ENCODE measurements at places on chromosomes 2 and 18. TPM values are rescaled to one million over a fixed set of nuclear protein-coding genes. Genes with fewer than 3 reads are reported as not detected.
A peak's percentile ranks its signal among the peaks of the same experiment; 100 is the strongest.

- DNase-seq, result no peak
Observed at GRCh38 chr2:207491956-207492355, 37.8 kb upstream of the CREB1 start.

DNA sequence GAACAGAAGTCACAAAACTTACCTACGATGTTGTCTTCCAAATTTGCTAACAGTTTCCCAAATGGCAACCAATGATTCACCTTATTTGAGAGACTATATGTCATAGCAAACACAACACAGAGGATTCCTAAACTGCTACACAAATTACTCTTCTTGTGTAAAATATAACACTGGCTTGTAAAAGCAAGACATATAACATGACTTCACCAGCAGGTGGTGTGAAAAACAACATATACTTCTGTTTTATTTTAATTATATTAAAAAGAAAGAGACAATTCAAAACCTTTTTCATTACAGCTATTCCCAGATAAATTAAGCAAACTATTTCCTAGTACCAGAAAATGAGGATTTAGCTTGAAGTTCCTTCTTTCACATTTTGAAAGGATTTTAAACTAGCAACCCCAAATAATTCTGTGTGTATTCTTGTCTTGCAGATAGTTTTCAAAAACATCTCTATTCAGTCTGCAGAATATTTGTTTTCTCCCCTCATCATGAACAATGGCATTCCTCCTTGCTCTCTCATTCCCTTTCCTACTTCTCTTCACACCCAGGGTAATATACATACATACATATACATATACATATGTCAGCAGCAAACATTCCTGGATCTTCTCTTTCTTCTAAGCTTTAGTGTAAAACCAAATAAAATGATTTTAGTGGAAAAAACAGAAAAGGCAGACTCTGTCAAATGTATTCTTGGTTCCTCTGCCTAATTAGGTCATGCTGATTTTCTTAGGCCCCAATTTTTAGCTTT is 62.1 kb downstream of the SCN3A start:
- no peak for DNase-seq

DNA sequence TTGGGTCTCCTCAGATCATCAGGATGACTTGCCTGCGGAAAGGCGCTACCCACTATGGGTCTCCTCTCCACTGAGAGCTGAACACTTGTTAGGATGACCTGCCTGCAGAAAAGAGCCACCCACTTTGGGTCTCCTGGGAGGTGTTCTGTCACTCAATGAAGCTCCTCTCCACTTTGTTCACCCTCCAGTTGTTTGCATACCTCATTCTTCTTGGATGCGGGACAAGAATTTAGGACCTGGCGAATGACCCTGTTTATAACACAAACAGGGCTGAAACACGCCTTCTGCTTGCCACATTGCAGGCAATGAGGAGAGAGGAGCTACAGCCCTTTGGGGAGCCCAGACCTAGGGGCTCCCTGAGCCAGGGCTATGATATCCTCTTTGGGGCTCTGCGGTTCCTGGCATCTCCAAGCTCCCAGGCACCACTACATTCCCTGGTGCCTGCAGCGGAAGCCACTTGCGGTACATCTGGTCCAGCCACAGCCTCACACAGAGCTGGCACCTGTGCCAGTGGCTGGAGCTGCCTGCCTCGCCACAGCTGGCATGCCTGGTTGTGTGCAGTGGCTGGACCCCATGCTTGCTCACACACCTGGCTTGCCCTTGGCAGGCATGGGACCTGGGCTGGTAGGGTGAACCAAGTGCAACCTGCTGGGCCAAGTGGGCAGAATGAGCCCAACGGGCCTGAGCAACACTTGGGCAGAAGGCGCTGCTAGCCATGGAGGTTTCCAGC is 20.6 kb downstream of the ANKRD29 start:
- no peak for DNase-seq

GRCh38 chr2:237118561-237119155 is 33.0 kb downstream of the COPS8 start:
- DNase-seq, result no peak

- no peak for DNase-seq
Observed at GRCh38 chr2:213806125-213806726, 522.0 kb downstream of the SPAG16 start.

DNA sequence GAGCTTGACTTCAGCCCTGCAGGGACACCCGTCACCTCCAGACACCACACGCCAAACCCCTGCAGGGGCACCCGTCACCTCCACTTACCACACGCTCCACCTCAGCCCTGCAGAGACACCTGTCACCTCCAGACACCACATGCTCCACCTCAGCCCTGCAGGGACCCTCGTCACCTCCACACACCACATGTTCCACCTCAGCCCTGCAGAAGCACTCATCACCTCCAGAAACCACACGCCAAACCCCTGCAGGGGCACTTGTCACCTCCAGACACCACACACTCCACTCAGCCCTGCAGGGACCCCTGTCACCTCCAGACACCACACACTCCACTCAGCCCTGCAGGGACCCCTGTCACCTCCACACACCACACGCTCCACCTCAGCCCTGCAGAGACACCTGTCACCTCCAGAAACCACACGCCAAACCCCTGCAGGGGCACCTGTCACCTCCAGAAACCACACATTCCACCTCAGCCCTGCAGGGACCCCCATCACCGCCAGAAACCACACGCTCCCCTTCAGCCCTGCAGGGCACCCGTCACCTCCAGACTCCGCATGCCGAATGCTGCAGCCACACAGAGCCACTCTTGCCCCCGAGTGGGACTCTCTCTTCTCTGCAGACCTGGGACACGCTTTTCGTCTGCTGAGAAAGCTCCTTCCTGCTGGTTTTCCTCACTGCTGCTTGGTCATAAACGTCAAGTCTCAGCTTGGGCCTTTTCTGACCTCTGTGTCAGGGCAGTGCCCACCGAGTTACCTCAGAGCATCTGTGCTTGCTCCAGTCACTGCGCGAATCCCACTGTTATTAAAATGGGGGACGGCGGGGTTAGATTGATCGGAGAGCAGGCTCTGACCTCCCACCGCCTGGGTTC is 77.5 kb upstream of the SALL3 start:
- DNase-seq, result no peak

- DNase-seq, result no peak
Observed at GRCh38 chr2:48170281-48170680, 264.0 kb upstream of the FBXO11 start.

- no peak for DNase-seq
Observed at GRCh38 chr2:118119761-118120400, 31.6 kb downstream of the INSIG2 start.

GRCh38 chr2:179193759-179194394 is 70.8 kb downstream of the SESTD1 start:
- DNase-seq, result no peak

- DNase-seq, result no peak
Observed at GRCh38 chr2:144156736-144157640, 362.9 kb downstream of the ZEB2 start.

DNA sequence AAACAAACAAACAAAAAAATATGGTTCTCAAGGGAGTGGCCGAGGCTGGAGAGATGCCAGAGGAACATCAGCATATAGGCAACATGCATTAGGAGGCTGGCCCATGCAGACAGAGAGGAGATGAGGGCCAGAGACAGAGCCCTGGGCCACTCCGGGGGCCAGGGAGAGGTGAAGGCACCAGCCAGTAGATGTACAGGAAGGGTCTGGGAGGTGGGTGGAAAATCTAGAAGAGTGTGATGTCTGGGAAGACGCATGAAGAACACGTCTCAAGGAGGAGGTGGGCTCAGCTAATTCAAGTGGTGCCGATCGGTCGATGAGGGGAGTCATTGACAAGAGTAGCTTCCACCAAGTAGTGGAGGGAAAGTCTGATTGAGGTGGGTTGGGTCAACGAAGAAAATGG is 79.9 kb downstream of the ZCCHC2 start:
- no peak for DNase-seq

DNA sequence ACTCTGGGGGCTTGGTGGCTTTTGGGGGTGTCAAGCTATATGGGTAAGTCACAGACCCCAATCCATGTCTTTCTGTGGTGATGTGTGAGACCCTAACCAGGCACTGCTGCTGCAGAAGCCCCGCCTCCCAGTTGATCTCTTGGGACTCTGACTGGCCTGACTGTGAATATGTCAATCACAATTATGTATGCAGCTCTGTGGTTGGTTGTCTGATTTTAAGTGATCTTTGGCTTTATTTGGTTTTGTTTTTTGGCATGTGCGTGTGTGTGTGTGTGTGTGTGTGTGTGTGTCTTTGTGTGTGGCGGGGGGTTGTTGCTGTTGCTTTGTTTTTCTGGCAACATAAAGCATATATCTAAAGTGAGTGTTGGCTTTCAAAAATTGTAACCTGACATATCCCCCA is 78.5 kb upstream of the GLS start:
- no peak for DNase-seq

- no peak for DNase-seq
Observed at GRCh38 chr18:8045160-8045883, 478.2 kb downstream of the PTPRM start.

DNA sequence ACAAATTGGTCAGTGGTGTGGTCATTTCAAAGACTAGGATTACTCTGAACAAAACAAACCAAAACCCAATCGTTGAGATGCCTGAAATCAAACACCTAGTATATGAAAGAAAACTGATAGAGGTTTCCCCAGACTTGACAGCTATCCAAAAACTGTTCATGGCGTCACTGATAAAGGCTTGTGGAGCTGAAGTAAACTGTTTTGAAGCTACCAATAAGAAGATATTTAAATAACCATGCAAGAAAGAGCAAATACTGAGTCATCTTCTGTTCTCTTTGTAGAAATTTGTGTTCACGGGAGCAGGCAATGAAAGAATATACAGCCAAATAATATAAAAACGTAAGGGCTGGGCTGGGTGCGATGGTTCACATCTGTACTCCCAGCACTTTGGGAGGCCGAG is 7.5 kb upstream of the COLEC11 start:
- DNase-seq, result no peak

- DNase-seq, result no peak
Observed at GRCh38 chr2:228556717-228557116, 375.2 kb upstream of the SPHKAP start.

DNA sequence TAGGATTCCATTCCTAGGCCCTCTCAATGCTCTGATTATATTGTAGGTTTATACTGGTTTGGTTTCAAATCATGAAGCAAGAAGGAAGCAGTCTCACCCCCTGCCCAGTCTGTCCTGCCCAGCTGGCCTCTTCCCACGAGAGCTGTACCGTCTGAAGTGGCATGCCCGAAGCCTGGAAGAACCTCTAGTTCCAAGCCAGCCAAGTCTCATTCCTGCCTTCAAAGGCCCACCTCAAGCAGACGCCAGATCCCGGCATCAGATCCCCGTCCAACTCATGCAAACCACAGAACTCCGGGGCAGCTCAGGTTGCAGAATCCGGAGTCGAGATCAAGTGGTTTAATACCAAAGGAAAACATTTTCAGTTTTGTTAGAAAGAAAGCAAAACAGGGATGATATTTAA is 234.4 kb downstream of the LPIN1 start:
- no peak for DNase-seq

- no peak for DNase-seq
Observed at GRCh38 chr18:10421859-10422258, 32.6 kb upstream of the APCDD1 start.

GRCh38 chr2:57542081-57542480 is 504.5 kb upstream of the VRK2 start:
- DNase-seq, result no peak

DNA sequence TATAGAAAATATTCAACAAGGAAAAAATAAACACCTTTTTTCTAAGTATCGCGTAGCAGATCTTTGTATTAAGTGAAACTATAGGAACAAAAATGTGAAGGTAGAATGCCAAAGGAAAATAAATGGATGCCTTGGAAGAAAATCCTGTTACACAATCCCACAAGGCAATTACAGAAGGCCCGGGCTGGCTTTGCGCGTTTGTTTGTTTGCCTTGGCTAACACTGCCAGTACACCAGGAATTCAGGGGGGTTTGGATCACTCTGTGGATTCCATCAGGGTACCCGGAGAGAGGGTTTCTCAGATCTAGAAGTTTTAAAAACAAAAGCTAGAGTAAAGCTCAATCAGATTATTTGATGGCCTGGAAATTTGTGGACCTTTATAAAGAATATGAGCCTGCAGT is 478.3 kb downstream of the FBXO15 start:
- DNase-seq, result no peak

DNA sequence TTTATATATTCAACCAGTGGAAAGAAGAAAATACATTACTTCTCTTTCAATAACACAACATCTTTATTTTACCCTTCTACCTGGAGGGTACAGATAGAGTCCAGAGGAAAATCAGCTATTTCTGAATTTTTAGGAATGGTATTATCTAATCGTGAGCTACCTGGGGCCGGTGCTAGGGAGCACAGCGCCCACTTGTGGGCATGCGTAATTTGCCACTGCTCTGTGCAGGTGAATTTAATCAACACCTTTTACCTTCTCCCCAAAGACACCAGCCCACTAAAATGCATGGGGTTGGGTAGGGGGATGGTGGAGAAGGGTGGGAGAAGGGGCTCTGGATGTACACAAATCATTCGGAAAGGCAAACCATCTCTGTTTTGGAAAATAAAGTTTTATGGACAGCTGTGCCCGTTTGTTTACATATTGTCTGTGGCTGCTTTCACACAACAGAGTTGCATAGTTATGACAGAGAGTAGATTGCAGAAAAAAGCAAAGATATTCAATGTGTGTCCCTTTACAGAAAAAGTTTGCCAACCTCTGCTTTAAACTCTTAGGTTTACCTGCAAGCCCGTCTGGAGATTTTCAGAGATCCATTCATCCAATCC is 51.5 kb upstream of the DCC start:
- peak; percentile 4 for DNase-seq

DNA sequence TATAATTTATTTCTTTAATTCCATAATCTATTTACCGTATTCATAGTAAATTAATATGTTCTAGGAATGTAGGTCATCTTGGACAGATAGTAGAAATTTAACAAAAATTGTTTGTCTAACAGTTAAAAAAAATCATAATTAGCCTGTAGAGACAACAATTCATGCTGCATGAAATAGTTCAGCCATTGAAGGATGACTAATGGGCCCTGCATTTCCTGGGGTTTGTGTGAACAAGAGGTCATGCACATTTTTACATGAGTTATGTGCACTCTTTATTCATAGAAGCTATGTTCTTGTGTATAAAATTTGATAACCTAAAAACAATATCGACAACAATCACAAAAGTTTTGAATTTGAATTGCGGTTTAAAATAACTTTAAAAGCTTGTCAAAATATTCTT is 1663.6 kb downstream of the SUCLG1 start:
- no peak for DNase-seq

FBXO41 gene
- 16.0 TPM for total RNA-seq

YES1 gene
- 8.8 TPM for total RNA-seq

ALK gene
- 0.05 TPM for total RNA-seq

CD226 gene
- total RNA-seq, result 86.5 TPM

GRHL1 gene
- total RNA-seq, result 0.59 TPM

IKZF2 gene
- total RNA-seq, result 1.8 TPM

SPC25 gene
- 28.5 TPM for total RNA-seq

FEV gene
- total RNA-seq, result not detected

NIF3L1 gene
- 17.2 TPM for total RNA-seq

RGPD3 gene
- 0.48 TPM for total RNA-seq

DCDC2C gene
- not detected for total RNA-seq

DAW1 gene
- total RNA-seq, result not detected

MERTK gene
- total RNA-seq, result 1.0 TPM

OSBPL6 gene
- 0.52 TPM for total RNA-seq

POTEI gene
- total RNA-seq, result not detected

MROH2A gene
- not detected for total RNA-seq

All from activated naive CD4-positive, alpha-beta T cell treated with anti-CD3 and anti-CD28 coated beads, Interleukin-2, amount 50 U/mL, for 72 hours (primary cell).